ENCODE measurements at places on chromosomes 2 and 18.

GRCh38 chr2:206063635-206064034 lies 22.3 kb downstream of the INO80D start:
- no peak for DNase-seq

DNA sequence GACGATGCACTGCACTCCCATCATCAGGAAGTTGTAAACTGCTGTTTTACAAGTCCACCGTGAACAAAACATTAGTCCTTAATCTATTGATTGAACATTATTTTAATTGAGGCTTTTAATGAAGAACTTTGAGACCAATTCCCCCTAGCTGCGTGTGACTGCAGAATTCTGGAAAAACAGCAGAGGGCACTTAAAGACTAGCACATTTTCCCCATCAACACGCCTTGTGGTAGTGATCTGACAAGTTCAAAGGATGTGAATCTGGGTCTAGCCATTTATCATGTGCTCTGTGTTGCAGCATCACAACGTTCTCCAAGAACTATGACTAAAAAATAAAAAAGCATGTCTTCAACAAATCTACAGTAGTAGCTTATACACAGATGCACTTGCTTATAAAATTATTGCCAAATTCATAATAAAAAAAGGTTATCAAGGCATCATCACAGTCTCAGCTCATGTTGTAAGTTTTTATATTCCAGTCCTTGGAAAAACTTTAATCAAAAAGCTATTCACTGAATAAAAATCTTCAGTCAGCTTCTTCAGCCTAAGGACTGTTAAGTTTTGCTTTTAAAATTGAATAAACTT lies 35.8 kb downstream of the SKOR2 start:
- peak; percentile 26 for DNase-seq

GRCh38 chr2:127796389-127796788 lies 14.6 kb downstream of the WDR33 start:
- no peak for DNase-seq

DNA sequence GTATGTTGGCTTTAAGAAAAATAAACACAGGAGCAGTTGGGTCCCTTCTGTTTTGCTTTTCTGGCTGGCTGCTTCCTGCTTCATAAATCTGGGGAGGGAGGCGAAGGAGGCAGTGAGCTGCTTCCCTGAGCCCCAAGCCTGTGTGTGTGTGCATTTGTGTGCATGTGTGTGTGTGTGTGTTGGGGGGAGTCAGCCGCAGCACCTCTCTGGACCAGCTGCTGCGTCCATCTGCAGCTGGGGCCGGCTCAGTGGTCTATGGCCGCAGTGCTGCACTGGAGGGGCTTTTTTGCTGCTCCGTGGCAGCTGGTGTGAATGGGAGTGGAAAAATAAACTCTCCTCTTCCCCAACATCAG lies 192.3 kb downstream of the RNF144A start:
- DNase-seq, result no peak

DNA sequence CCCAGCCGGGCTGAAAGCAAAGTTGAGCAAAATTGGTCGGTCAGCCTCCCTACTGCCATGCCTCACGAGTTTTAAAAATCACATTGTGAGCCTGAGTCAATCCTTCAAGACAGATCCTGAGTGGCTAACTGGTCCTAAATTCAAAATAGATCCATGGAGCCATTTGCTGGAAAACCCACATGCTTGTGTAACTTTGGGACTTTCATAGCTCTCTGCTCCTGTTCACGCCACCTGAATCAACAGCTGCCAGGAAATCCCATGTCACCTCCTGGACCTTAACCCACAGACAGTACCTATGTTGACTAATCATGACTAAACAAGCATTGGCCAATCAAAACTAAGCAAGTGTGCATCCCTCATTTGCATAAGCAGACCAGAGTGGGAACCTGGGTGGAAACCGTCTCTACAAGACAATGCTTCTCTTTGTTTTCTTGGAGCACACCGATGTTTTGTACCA lies 42.8 kb upstream of the LDLRAD4 start:
- DNase-seq, result no peak

DNA sequence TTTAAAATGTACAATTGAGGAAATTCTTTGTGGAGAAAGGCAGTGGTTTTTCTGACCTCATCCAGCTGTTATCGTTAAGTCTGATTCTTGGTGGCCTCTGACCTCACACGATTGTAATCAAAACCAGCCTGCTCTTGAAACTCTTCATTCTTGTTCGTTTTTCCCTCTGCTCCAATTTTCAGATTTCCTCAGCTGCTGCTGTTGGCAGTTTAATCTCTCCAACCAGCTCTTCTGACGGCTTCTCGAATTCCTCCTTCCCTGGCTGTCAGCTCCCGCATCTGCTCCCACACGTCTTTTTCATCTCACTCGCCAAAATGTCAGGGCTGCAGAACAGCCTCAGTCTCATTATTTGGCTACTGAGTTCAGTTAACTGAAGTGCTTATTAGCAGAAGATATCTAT lies 136.1 kb downstream of the DCDC2C start:
- DNase-seq, result no peak
